Activated CD4-positive, alpha-beta T cell treated with anti-CD3 and anti-CD28 coated beads for 24 hours (primary cell): ENCODE measurements at places on chromosomes 7 and 10.

DNA sequence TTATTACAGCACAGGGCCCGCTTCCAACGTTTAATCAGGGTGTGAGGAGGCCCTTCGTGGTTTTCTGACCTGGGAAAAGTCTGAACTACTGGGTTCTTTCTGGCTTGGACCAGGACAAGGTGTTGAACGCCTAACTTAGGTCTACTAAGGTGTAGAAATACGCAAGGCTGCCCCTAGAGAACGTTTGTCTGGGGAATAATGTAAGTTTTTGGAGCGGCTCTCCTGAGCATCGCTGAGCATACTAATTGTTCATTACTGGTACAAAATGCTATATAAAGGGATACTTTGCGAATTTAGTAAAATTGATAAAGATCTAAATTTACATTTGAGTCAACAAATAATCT is 32.4 kb upstream of the TOMM7 start:
- no peak for DNase-seq

- no peak for DNase-seq
Observed at GRCh38 chr10:15335508-15335907, 35.6 kb downstream of the FAM171A1 start.

- DNase-seq: no peak
Observed at GRCh38 chr10:22621726-22622125, 92.7 kb downstream of the PIP4K2A start.

- no peak for DNase-seq
Observed at GRCh38 chr7:131563918-131564317, 7.5 kb upstream of the PODXL start.

DNA sequence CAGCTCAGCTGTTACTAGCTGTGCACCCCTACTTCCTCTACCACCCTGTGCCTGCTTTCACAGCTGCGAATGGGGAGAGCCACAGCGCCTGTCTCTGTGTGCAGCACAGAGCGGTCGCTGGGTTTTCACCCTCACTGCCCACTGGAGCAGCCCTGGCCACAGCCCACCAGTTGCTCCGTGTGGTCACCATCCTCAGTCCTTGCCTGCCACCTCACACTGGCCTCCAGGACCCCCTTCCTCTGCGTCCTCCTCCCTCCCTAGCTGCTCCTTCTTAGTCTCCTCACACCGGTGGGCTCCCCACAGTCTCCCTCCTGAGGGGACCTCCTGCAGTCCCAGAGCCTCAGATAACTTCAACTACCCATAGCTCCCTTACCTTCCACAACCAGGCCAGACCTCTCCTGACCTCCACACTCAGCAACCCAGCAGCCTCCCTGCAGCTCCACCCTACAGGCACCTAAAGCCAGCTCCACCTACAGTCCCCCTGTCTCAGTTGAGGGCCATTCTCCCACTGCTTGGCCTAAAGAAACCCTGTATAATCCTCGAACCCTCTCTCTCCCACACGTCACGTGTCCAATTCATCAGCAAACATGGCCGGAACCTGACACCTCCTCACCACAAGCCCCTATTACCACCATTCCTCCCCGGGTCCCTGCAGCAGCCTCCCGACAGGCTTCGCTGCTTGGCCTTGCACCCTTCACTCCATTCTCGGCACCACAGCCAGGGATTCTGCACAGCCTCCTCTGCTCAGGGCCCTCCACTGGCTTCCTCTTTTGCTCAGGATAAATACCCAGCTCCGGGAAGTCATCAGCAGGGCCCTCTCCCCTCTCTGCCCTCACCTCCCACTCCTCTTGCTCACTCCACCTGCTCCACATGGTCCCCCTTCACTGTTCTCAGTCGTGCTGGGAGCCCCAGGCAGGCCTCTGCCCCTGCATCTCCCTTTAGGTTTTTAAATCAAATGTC is 28.1 kb downstream of the PLAC9 start:
- no peak for DNase-seq

- DNase-seq: no peak
Observed at GRCh38 chr10:132101529-132101928, 35.8 kb downstream of the JAKMIP3 start.

DNA sequence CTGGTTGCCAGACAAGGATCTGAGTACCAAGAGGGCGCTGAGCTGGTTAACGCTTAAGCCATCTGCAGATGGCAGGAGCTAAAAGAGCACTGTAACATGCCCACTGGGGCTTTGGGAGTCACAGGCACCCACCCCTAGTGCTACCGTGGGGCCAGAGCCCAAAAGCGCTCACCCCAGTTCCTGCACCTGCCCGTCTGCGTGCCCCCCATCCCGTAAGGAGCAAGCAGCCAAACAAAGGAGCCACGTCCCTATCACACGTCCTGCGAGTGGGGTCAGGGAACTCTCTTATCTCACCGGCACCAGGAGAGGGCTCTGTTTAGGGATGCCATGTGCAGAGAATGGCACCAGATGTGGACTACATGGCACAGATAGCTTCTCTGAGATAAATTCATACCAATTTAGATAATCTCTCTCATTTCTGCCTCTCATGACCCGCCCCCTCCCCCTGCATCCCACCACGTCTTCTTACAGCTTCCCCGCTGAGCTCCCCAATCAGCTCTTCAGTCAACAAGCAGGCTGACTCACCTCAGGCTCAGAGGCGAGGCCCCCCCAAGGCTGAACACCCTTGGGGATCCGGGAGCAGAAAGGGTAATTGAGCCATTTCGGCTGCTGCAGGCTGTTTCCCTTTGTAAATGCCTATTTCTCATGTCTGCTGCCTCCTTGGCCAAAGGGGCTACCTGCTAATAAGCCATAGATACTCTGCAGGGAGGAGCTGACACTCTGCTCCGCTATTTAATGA is 235.7 kb downstream of the GRID1 start:
- no peak for DNase-seq

DNA sequence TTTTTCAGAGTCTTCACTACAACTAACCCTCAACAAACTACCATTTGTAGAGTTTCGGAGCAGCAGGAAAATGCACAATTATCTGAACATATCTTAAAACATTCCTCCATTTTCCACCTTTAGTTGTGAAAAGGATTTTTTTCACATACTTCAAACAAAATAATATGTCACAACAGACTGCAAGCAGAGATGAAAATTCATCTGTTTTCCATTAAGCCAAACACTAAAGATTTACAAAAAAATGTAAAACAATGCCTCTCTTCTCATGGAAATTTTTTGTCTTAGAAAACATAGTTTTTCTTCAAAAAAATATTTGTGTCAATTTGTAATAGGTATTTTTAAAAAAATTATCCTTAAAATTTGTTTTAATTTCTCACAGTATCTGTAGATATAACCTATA is 98.9 kb downstream of the ARHGAP12 start:
- DNase-seq: no peak
